ENCODE measurements at places on chromosomes 3 and 15. TPM values are rescaled to one million over a fixed set of nuclear protein-coding genes. Genes with fewer than 3 reads are reported as not detected.

Gene TNNC1
- total RNA-seq: 2.6 TPM

Gene CISH
- 8.3 TPM for total RNA-seq

Gene SLC25A36
- 49.0 TPM for total RNA-seq

Gene GOLGA8Q
- total RNA-seq: 1.0 TPM

Gene UTS2B
- total RNA-seq: 0.78 TPM

Gene CCR5
- total RNA-seq: 5.7 TPM

Gene ZBBX
- not detected for total RNA-seq

Gene GOLGA8R
- 16.0 TPM for total RNA-seq

Gene TMEM266
- total RNA-seq: 0.26 TPM

Gene OR4M2
- total RNA-seq: not detected

GRCh38 chr3:143146486-143147274, 27.1 kb downstream of the CHST2 start:
- H3K27ac ChIP-seq: no peak overlapping the region
- no peak overlapping the region for H3K4me3 ChIP-seq
- DNase-seq: no peak
- H3K27me3 ChIP-seq: no peaks in the 10 kb centered on the region

GRCh38 chr3:35721628-35722027, 82.3 kb downstream of the ARPP21 start:
- H3K36me3 ChIP-seq: no peaks in the 10 kb centered on the region
- no peaks in the 10 kb centered on the region for H3K4me1 ChIP-seq
- no peak overlapping the region for H3K27ac ChIP-seq
- no peaks in the 10 kb centered on the region for H3K27me3 ChIP-seq
- DNase-seq: no peak
- H3K4me3 ChIP-seq: no peak overlapping the region

DNA sequence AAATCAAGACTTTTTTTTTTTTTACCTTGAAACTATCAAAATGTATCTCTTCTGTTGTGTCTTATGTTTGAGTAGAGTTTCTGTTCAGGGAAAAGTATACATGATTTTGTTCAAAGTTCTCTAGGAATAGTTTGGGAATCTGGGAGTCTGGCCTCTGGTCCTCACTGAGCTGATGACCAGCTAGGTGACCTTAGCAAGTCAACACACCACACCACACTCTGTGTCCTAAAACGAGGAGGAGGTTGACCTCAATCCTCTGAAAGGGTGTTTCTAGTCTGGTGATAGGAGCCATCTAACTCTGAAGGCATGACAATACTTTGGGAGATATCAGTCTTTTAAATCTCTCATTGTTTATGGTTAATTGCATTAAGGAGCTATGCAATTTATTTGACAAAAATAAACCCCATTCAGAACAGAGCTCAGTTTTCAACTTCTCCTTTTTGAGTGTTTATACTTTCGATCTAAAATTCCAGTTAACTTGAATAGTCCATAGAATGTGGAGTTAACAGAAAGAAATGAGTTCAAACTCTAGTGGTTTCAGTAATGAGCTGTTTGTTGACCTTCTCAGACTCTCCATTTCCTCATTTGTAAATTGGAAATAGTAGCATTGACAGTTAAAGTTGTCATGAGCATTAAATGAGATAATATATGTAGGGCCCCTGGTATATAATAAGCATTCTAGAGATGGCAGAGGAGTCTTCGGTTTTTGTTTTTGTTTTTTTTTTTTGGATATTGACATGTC, 112.2 kb upstream of the LRRN1 start:
- no peaks in the 10 kb centered on the region for H3K27me3 ChIP-seq
- no peaks in the 10 kb centered on the region for H3K36me3 ChIP-seq
- H3K4me3 ChIP-seq: no peak overlapping the region
- no peak overlapping the region for H3K27ac ChIP-seq
- no peaks in the 10 kb centered on the region for H3K4me1 ChIP-seq
- DNase-seq: no peak

- H3K36me3 ChIP-seq: no peaks in the 10 kb centered on the region
- no peak overlapping the region for H3K27ac ChIP-seq
- H3K4me1 ChIP-seq: no peaks in the 10 kb centered on the region
- DNase-seq: no peak
Measured at GRCh38 chr3:178807694-178808093, 263.9 kb downstream of the ZMAT3 start.

GRCh38 chr15:65940618-65940909, 71.3 kb downstream of the RAB11A start:
- H3K4me1 ChIP-seq: no peaks in the 10 kb centered on the region
- no peaks in the 10 kb centered on the region for H3K36me3 ChIP-seq
- DNase-seq: no peak
- no peaks in the 10 kb centered on the region for H3K27me3 ChIP-seq
- no peak overlapping the region for H3K4me3 ChIP-seq
- H3K27ac ChIP-seq: no peak overlapping the region

DNA sequence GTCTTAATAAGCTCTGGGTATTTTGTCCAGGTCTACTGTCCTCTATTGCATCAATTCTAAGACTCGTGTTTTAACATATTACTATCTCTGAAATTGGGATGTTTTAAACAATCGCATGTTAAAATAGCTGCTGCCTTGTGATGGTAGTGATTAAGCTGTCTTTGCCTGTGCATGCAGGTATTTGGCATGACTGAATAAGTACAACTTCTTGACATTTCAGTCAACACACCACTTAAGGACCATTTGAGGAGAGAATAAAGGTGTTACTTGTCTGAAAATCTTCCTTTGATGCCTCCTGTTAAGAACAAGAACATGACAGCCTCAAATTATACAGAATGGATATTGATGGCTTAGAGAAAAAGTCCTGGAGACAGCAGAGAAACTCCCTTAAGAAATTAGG, 33.0 kb downstream of the SLC35A5 start:
- H3K4me1 ChIP-seq: no peaks in the 10 kb centered on the region
- peaks cover 3% of the 10 kb centered on the region for H3K36me3 ChIP-seq
- H3K4me3 ChIP-seq: no peak overlapping the region
- no peak for DNase-seq

DNA sequence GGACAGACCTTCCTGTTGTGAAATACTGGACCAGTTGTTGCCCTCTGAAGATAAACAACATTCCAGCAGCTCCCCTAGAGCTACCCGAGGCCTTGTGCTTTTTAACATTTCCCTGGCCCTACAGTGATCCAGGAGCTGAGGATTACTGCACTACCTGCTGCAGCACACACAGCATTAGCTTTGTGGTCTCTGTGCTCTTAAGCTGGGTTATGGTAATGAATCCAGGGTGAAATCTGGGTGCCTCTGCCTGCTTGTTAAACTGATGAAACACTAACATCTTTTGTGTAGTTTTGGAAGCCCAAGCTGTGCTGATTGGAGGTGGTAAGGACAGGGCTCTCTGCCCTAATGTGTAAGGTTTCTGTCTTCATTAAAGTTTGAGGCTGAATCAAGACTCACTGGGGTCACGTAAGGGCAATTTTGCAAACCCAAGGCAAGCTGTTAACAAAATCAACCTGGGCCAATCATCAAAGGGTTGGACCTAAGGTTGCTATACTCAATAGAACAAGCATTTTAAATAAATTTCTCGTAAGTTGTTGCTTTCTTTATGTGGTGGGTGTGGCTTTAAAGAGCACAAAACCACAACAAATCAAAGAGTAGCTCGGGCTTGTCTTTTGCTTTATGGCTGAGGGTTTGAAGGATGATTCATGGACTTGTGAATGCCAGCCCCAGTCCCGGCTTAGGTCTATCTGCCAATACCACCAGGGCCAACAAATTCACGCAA, 183.9 kb downstream of the TPRG1 start:
- H3K27ac ChIP-seq: no peak overlapping the region
- H3K4me1 ChIP-seq: peaks cover 8% of the 10 kb centered on the region
- no peak overlapping the region for H3K4me3 ChIP-seq
- DNase-seq: no peak
- no peaks in the 10 kb centered on the region for H3K36me3 ChIP-seq
- H3K27me3 ChIP-seq: no peaks in the 10 kb centered on the region

DNA sequence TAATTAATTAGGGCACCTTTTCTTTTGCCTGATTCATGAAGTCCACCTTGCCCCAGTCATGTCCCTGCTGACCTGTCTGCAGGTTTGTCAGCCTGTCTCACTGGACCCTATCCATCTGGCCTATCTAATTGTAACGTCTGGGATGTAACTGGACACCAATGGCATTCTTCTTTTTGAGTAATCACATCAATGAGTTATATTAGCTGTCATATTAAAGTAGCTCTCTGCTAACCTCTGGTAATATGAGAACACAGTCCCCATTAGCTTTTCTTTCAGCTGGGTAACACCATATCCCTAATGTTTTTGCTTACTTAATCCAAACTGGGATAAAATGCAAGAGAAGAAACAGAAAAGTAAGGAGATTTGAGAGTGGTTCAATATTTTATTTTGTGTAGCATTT, 166.2 kb upstream of the VEPH1 start:
- no peak overlapping the region for H3K27ac ChIP-seq
- H3K27me3 ChIP-seq: no peaks in the 10 kb centered on the region
- no peak overlapping the region for H3K4me3 ChIP-seq
- no peak for DNase-seq
- no peaks in the 10 kb centered on the region for H3K4me1 ChIP-seq

- DNase-seq: no peak
- H3K27ac ChIP-seq: no peak overlapping the region
- no peaks in the 10 kb centered on the region for H3K27me3 ChIP-seq
- H3K4me3 ChIP-seq: no peak overlapping the region
- H3K4me1 ChIP-seq: no peaks in the 10 kb centered on the region
- H3K36me3 ChIP-seq: no peaks in the 10 kb centered on the region
Measured at GRCh38 chr3:161267646-161268045, 46.5 kb downstream of the NMD3 start.

GRCh38 chr3:172595664-172596393, 72.6 kb upstream of the TNFSF10 start:
- H3K27me3 ChIP-seq: no peaks in the 10 kb centered on the region
- H3K27ac ChIP-seq: no peak overlapping the region
- no peak for DNase-seq

- DNase-seq: no peak
- peaks cover 3% of the 10 kb centered on the region for H3K36me3 ChIP-seq
- no peak overlapping the region for H3K4me3 ChIP-seq
Measured at GRCh38 chr15:85692873-85693272, 101.9 kb downstream of the KLHL25 start.

DNA sequence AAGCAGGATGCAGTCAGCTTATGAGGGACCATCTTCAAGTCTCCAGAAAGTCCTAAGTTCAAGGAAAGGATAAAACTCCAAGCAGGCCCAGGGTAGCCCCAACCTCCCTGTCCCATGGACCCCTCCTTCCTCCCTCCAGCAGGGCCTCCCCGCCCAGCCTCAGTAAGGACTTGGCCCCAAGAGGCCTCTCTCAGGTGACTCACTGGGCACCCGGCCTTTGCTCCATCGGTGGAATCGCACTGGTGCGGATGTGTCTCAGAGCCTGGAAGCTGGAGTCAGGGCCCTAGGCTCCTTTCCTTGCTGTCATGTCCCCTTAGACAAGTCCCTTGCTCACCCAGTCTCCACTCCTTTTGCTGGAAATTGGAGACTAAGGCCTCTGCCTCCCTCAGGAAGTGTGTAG, 114.4 kb upstream of the RNF7 start:
- no peak for DNase-seq
- H3K36me3 ChIP-seq: no peaks in the 10 kb centered on the region
- no peak overlapping the region for H3K4me3 ChIP-seq
- no peak overlapping the region for H3K27ac ChIP-seq
- H3K27me3 ChIP-seq: no peaks in the 10 kb centered on the region

DNA sequence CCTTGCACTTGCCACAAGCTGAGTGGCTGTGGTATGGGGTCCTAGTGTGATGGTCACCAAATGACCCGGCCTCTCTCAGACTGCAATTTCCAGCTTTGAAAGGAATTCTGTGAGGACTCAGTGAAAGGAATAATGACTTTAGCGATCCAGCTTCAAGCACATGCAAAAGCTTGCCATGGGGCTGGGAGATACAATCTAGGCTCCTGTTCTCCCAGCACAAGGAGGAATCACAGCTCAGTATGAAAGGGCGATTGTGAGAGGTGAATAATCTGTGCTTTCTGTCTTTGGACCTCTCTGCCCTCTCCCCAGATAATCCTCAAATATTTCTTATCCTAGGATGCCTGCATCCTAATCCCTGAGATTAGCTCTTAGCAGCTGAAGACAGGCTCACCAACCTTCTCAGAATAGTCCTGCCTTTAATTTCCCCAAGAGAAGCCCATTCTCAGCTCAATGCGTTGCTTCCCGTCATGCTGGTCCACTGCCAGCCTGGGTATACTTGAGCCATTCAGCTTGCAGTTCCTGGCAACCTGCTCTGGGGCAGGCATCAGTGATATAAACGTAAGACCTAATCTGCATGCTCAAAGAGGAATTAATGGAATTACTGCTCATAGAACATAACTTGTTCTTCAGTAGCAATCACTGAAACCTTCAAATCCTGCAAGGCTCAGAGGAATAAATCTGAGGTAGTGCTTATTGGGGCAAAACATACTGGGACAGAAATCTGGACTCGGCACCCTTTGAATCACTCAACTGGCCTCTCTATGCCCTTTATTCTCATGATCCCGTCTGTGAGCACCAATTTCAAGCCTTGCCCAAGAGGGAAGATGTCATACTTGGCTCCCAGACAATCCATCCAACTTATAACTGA, 15.1 kb downstream of the TLNRD1 start:
- H3K4me3 ChIP-seq: no peak overlapping the region
- no peaks in the 10 kb centered on the region for H3K4me1 ChIP-seq
- no peaks in the 10 kb centered on the region for H3K36me3 ChIP-seq

DNA sequence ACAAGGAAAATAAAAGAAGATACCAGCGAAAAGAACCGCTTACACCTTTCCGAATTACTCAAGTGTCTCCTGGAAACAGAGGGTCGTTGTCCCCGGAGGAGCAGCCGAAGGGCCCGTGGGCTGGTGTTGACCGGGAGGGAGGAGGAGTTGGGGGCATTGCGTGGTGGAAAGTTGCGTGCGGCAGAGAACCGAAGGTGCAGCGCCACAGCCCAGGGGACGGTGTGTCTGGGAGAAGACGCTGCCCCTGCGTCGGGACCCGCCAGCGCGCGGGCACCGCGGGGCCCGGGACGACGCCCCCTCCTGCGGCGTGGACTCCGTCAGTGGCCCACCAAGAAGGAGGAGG, 325 bp downstream of the ALCAM start:
- peak overlapping the region; percentile 44 for H3K27ac ChIP-seq
- H3K36me3 ChIP-seq: no peaks in the 10 kb centered on the region
- DNase-seq: peak; percentile 64
- peak overlapping the region; percentile 48 for H3K4me3 ChIP-seq
- H3K27me3 ChIP-seq: no peaks in the 10 kb centered on the region

DNA sequence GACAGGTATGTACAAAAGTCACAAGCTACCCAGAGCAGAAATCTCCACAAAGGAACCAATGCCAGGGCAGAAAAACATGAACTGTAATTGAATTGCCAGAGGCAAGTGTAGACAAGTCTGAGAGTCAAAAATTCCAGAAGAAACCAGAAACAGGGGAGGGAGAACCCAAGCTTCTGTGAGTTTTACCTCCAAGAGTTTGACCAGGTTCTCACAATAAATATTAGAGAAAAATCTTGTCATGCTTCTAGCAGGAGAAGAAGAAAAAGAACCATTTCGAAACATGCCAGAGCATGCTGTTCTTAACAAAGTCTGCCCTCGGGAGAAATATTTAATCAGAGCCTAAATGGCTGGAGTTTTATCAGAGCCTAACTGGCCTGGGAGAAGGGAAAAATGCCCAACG, 32.5 kb upstream of the AP3B2 start:
- no peaks in the 10 kb centered on the region for H3K27me3 ChIP-seq
- no peak for DNase-seq
- H3K36me3 ChIP-seq: no peaks in the 10 kb centered on the region
- H3K27ac ChIP-seq: no peak overlapping the region
- no peaks in the 10 kb centered on the region for H3K4me1 ChIP-seq

GRCh38 chr3:79516795-79517194, 251.0 kb downstream of the ROBO1 start:
- H3K27me3 ChIP-seq: no peaks in the 10 kb centered on the region
- no peaks in the 10 kb centered on the region for H3K4me1 ChIP-seq
- H3K4me3 ChIP-seq: no peak overlapping the region
- no peaks in the 10 kb centered on the region for H3K36me3 ChIP-seq
- no peak overlapping the region for H3K27ac ChIP-seq
